ENCODE measurements at places on chromosomes 3 and 15. TPM values are rescaled to one million over a fixed set of nuclear protein-coding genes. Genes with fewer than 3 reads are reported as not detected.
A peak's percentile ranks its signal among the peaks of the same experiment; 100 is the strongest.

- H3K27ac ChIP-seq, result no peak overlapping the region
- no peak overlapping the region for H3K4me3 ChIP-seq
- no peaks in the 10 kb centered on the region for H3K36me3 ChIP-seq
- H3K27me3 ChIP-seq, result no peaks in the 10 kb centered on the region
Measured at GRCh38 chr3:165476399-165477060, 280.3 kb upstream of the SLITRK3 start.

DNA sequence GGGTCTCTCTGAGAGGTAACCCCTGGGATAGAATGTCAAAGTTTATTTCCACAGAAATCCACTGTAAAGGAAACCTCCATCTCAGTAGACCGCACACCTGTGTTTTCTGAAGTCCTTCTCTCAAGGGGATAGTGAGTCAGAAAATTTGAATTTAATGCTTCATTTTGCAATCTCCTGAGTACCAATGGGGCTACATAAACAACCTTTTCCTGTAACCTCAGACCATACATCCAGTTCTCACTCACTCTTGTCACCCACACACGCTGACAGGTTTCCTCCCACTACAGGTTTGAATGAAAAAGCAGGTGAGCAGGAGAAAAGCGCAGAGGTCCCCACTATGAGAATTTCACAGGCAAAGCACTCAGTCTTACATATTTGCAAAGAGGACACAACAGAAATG, 165.3 kb upstream of the MCTP2 start:
- no peaks in the 10 kb centered on the region for H3K27me3 ChIP-seq
- no peak for DNase-seq
- H3K4me3 ChIP-seq, result no peak overlapping the region
- H3K36me3 ChIP-seq, result no peaks in the 10 kb centered on the region

The MAP6D1 gene
- total RNA-seq, result 0.62 TPM

- no peak for DNase-seq
- H3K27me3 ChIP-seq, result no peaks in the 10 kb centered on the region
- no peak overlapping the region for H3K27ac ChIP-seq
- H3K36me3 ChIP-seq, result no peaks in the 10 kb centered on the region
- H3K4me1 ChIP-seq, result no peaks in the 10 kb centered on the region
- no peak overlapping the region for H3K4me3 ChIP-seq
Measured at GRCh38 chr15:35362195-35362829, 183.7 kb downstream of the DPH6 start.

- H3K4me1 ChIP-seq, result peaks cover 87% of the 10 kb centered on the region
- no peak for DNase-seq
- H3K4me3 ChIP-seq, result peak overlapping the region; percentile 70
- H3K27ac ChIP-seq, result peak overlapping the region; percentile 94
- no peaks in the 10 kb centered on the region for H3K27me3 ChIP-seq
Measured at GRCh38 chr3:129594409-129594808, 12.1 kb downstream of the PLXND1 start.

The STRA6 gene
- total RNA-seq, result 2.1 TPM

The PIGZ gene
- total RNA-seq, result 4.7 TPM

DNA sequence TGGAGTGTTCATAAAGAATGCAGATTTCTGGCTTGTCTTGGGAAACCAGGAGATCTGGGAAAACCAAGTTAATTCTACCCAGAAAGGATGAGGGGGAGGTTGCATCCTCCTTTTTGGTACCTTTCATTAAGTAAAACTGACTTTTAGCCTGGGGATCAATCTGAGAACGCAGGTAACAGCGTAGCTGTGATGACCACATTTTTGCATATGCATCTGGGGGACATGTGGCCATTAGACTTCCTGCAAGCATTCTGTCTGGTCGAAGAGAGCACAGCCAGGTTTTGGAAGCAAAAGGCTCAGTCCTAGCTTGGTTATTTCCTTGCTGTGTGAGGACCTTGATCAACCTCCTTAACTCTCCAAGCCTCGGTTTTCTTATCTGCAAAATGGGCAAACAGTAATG, 145.2 kb downstream of the SHQ1 start:
- no peaks in the 10 kb centered on the region for H3K36me3 ChIP-seq
- no peaks in the 10 kb centered on the region for H3K27me3 ChIP-seq
- H3K4me3 ChIP-seq, result no peak overlapping the region
- H3K27ac ChIP-seq, result no peak overlapping the region

The TIMP4 gene
- 0.07 TPM for total RNA-seq

GRCh38 chr3:102464261-102464660, 29.4 kb downstream of the ZPLD1 start:
- no peak for DNase-seq
- H3K36me3 ChIP-seq, result no peaks in the 10 kb centered on the region
- H3K27ac ChIP-seq, result no peak overlapping the region
- no peaks in the 10 kb centered on the region for H3K27me3 ChIP-seq

GRCh38 chr15:97171556-97171955, 788.9 kb upstream of the ARRDC4 start:
- no peak overlapping the region for H3K4me3 ChIP-seq
- H3K27ac ChIP-seq, result no peak overlapping the region
- no peaks in the 10 kb centered on the region for H3K36me3 ChIP-seq
- H3K4me1 ChIP-seq, result no peaks in the 10 kb centered on the region
- no peak for DNase-seq

DNA sequence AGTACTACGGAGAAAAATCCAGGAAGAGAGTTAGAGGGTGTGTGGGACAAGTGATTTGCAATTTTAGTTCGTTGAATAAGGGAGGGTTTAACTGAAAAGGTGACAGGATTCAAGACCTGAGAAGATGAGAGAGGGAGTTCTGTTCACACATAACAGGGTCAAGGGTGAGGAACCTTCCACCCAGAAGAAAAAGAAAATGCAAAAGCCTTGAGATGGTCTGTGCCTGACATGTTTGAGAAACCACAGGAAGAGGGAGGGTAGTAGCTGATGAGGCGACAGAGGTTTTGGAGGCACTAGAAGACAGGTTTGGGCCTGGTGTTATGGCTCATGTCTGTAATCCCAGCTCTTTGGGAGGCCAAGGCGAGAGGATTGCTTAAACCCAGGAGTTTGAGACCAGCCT, 591 bp upstream of the SLC25A20 start:
- H3K4me3 ChIP-seq, result peak overlapping the region; percentile 84
- H3K4me1 ChIP-seq, result peaks cover 49% of the 10 kb centered on the region
- no peaks in the 10 kb centered on the region for H3K27me3 ChIP-seq
- DNase-seq, result no peak

GRCh38 chr3:78918361-78919020, 849.3 kb downstream of the ROBO1 start:
- DNase-seq, result no peak
- H3K36me3 ChIP-seq, result no peaks in the 10 kb centered on the region
- no peak overlapping the region for H3K4me3 ChIP-seq
- H3K27ac ChIP-seq, result peak overlapping the region; percentile 65
- H3K27me3 ChIP-seq, result no peaks in the 10 kb centered on the region

DNA sequence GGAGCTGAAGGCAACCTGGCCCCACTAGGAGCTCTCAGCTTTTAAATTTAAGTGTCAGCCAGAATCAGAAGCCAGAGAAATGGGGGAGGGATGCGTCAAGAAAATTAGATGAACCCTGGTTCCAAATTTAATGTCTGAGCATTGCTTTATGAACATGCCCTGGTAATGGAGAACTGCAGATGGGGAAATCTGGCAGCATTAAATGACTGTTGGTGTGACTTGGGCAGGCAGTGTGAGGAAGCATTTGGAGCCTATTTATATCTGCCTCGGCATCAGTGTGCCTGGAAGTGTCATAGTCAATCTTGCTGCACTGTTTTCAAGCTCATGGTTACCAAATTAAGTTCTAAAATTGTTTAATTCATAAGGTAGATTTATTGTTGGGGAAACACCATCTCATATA, 29.0 kb downstream of the NME9 start:
- no peak overlapping the region for H3K27ac ChIP-seq
- H3K36me3 ChIP-seq, result no peaks in the 10 kb centered on the region
- no peaks in the 10 kb centered on the region for H3K4me1 ChIP-seq
- no peak overlapping the region for H3K4me3 ChIP-seq

The KNG1 gene
- total RNA-seq, result 3.5 TPM

The C3orf20 gene
- total RNA-seq, result 0.04 TPM

The PATL2 gene
- not detected for total RNA-seq

DNA sequence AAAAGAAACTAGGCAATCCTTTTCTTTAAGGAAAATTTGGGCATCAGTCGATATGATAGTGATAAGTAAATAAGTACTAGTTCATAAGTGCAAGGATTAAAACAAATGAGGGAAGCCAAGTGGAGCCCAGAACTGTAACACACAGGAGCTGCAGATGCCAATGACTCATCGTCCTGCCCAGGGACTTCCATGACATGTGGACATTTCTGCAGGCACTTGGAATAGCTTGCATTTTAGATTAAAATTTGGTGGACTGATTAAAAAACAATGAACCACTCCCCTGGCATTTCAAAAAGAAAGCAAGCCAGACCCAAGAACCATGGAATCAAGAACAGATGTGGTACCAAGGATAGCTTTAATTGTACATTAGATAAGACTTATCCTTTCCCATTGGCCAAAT, 2.9 kb downstream of the SAMD7 start:
- peaks cover 3% of the 10 kb centered on the region for H3K27me3 ChIP-seq
- H3K4me3 ChIP-seq, result no peak overlapping the region
- DNase-seq, result no peak
- H3K27ac ChIP-seq, result no peak overlapping the region

DNA sequence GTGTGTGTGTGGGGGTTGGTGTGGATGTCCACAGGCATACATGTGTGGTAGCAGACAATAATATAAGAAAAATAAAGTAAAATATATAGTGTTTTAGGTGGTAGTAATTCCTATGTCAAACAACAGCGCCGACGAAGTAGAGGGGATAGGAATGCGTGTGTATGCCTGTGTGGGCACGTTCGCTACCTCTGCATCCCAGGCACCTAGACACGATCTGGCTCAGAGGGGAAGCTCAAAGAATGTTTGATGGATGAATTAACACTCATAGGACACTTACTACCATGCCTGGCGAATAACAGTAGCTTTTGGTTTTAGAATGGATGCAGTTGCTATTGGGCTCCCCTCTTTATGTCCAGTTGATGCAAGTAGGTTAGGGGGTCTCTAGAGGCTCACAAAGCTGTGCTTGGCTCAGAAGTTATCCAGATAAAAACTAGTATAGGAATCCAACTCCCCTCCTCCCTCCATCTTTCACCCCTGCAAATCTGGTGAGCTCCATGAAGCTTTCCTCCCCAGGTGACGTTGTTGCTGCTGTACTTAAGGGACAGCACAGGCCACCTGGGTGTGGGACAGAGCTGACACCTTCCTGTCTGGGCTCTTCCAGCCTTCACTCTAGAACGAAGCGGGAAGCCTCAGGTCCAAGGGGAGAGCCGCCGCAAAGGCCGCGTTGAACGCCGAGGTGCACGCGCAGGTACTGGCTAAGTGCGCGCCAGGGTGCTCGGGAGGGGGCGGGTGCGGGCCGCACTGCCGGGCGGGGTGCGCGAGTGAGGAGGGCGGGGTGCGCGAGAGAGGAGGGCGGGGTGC, 192.6 kb upstream of the LYSMD4 start:
- DNase-seq, result no peak
- no peak overlapping the region for H3K27ac ChIP-seq
- no peak overlapping the region for H3K4me3 ChIP-seq
- no peaks in the 10 kb centered on the region for H3K36me3 ChIP-seq

GRCh38 chr3:18445401-18446148, 20.4 kb upstream of the SATB1 start:
- H3K36me3 ChIP-seq, result no peaks in the 10 kb centered on the region
- H3K27ac ChIP-seq, result no peak overlapping the region
- H3K27me3 ChIP-seq, result peaks cover 33% of the 10 kb centered on the region
- no peak for DNase-seq
- H3K4me3 ChIP-seq, result no peak overlapping the region

All from HepG2 (cell line).